Cardiac muscle cell (in vitro differentiated cells and primary cell): ENCODE measurements at places on chromosomes 4 and X.

DNA sequence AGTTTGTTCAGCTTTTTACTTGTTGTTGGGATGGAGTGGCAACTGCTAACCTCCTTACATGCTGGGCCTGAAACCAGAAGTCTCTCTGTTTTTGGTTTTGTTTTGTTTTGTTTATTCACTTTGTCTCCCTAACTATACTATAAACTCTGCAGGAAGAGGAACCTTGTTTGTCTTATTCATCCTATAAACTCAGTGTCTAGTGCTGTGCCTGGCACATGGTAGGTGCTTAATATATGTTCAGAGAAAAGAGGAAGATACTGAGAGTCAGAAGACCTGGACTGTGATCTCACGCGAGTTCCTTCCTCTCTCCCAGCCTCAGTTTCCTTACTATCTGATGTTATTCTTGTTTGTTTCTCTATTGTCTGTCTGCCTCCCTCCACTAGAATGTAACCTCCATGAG, 71.3 kb downstream of the PRPS1 start:
- no peak for DNase-seq

GRCh38 chr4:105106426-105106825, 40.2 kb upstream of the TET2 start:
- DNase-seq = no peak

- DNase-seq = no peak
Measured at GRCh38 chr4:2245057-2245786, 3.3 kb upstream of the HAUS3 start.

GRCh38 chrX:56987741-56988140, 7.6 kb downstream of the SPIN3 start:
- no peak for DNase-seq

DNA sequence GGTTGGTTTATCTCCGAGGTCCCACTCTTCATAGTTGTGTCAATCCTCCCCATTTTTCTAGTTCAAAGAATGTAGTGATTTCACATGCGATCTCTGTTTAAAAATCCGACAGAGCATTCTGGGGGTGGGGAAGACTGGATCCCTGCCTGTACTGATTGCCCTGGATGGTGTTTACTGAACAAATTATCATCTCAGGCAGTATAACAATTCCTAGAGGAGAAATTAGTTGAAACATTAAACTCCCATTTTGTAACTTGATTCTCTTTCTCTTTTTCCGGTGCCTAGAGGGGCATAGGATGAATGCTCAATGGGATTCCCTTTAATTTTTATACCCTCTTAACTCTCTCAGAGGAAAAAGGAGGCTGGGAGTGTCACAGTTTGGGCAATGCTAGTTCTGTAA, 10.0 kb upstream of the CWH43 start:
- DNase-seq = no peak

DNA sequence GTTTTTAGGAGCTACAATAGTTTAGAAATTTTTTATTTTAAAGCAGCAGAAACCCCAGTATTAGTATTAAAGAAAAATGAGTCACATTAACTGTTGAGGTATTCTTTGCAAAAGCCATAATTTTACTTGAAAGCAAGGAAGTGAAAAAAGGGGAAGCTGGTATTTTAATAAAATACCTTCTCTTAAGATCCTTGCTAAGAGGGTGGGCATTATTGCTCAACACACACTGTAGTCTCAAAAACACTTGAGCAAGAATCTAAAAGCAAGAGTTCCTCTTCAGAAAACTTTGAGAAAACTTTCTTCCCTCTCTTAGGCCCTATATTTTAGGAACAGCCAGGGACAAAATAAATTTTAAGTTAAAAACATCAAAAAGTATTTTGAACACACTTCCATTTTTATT, 259.4 kb upstream of the DIAPH2 start:
- DNase-seq = no peak

- DNase-seq = peak; percentile 7
Measured at GRCh38 chrX:40173143-40174000, 75.6 kb upstream of the BCOR start.

- no peak for DNase-seq
Measured at GRCh38 chrX:41435708-41436107, 11.4 kb upstream of the NYX start.

DNA sequence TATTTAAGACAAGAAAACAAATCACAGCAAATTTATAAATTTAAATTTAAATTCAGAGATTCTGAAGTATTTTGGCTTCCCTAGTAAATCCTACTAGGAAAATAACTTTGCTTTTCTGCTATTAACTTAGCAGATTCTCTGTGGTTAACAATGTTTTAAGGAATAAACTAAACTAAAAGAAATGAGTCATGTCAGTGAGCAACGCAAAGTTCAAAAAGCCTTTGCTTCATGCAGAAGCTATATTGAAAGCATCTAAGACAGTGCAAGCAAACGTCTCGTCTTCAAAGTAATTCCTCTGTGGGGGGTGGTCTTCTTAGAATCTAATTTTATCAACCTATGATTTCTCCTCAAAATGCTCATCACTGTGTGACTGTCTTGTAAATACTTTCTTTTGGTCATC, 30.1 kb downstream of the GABRB1 start:
- no peak for DNase-seq

GRCh38 chr4:189046642-189047041, 894.0 kb upstream of the FRG1 start:
- DNase-seq = no peak

DNA sequence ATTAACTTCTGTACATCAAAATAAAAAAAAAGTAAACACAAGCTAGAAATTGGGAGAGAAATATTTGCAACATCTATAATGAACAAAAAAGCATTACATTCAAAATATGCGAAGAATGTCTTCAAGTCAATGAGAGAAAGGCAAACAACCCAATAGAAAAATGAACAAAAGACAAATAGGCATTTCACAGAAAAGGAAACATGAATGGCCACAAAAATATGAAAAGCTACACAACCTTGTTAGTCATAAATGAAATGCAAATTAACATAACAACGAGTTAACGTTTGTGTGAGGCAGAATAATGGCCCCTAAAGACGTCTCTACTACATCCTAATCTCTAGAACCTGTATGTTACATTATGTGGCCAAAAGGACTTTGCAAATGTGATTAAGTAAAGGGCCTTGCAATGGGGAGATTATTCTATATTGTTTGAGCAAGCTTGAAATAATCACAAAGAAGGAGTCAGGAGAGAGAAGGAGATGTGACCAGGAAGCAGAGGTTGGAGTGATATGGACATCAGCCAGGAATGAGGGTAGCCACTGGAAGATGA, 86.8 kb downstream of the WDFY3 start:
- DNase-seq = peak; percentile 19

- no peak for DNase-seq
Measured at GRCh38 chrX:1093121-1093520, 119.3 kb downstream of the CRLF2 start.

DNA sequence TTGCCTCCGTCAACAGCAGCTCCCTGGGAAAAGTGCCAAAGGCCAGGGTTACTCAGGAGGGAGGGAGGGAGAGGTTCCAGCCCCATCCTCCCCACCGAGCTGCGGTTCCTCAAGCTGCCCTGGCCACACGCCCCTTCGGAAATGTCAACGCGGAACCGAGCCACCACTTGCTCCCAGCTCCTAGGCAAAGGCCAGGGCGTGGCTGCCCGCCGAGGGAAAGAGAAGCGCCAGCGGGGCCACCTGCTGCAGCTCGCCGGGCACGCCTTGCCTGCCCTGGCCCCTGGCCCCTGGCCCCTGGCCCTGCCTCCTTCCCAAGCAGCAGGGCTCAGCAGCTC, 15.3 kb downstream of the SLC6A8 start:
- peak; percentile 80 for DNase-seq
